A549 treated with Mapracorat at 1 μM for 4 hours (cell line): ENCODE measurements at places on chromosomes 3 and 15. TPM values are rescaled to one million over a fixed set of nuclear protein-coding genes. Genes with fewer than 3 reads are reported as not detected.

GNAT1 gene
- total RNA-seq = 0.05 to 0.31 TPM in 2 of 5 replicates, not detected in the others

GALNT15 gene
- 0.03 to 0.27 TPM (median 0.13 TPM) in 4 of 5 replicates, not detected in the other for total RNA-seq

CLRN1 gene
- total RNA-seq = not detected in 5 replicates

CCR1 gene
- total RNA-seq = not detected in 5 replicates

EPB42 gene
- not detected in 5 replicates for total RNA-seq

IREB2 gene
- 31.0 to 51.2 TPM (median 44.7 TPM) in 5 replicates for total RNA-seq

CALML4 gene
- 6.2 to 11.1 TPM (median 9.0 TPM) in 5 replicates for total RNA-seq

FBN1 gene
- 5.0 to 9.3 TPM (median 7.4 TPM) in 5 replicates for total RNA-seq
